ENCODE measurements at places on chromosomes 13 and 19.

GRCh38 chr19:45762870-45763631 lies 6.0 kb downstream of the SIX5 start:
- DNase-seq = no peak

DNA sequence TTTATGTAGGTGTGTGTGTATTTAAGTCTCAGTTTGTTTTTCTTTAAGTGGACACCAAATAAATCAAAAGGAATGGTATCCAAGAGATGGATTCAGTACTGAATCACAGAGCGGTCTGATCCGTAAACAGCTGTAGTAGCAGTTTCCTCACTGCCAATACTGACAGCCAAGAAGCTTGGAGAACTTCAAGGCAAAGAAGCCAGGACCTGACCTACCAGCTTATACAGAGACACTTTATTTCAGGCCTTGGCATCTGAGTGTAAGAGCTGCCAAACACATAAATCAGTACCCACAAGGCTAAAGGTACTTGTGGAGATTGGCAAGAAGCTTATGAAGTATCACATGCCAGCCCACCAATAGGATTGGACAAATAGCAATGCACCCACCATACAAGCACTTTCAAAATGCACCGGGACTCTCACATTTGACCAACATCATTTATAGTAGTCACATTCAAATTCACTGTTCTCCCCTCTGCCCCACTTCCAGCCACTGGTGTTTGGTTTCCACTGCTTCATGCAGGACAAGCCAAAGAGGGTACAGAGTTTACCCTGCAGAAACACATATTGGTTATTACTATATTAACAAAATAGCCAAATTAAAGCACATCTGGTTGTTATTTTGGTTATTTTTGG lies 357.9 kb downstream of the KLF12 start:
- DNase-seq = no peak

DNA sequence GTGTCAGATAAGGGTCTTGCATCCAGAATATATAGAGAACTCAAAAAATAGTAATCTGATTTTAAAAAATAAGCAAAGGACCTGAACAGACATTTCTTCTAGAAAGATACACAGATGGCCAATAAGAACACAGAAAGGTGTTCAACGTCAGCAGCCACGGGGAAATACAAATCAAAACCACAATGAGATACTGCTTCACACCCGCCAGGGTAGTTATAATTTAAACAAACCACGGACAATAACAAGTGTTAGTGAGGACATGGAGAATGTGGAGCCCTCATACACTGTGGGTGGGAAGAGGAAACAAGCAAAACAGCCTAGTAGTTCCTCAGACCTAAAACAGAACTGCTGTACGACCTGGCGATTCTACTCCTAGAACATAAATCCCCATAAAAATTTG lies 26.7 kb upstream of the NAPA start:
- no peak for DNase-seq

GRCh38 chr13:18948664-18949488 lies 232.7 kb downstream of the TUBA3C start:
- DNase-seq = no peak

DNA sequence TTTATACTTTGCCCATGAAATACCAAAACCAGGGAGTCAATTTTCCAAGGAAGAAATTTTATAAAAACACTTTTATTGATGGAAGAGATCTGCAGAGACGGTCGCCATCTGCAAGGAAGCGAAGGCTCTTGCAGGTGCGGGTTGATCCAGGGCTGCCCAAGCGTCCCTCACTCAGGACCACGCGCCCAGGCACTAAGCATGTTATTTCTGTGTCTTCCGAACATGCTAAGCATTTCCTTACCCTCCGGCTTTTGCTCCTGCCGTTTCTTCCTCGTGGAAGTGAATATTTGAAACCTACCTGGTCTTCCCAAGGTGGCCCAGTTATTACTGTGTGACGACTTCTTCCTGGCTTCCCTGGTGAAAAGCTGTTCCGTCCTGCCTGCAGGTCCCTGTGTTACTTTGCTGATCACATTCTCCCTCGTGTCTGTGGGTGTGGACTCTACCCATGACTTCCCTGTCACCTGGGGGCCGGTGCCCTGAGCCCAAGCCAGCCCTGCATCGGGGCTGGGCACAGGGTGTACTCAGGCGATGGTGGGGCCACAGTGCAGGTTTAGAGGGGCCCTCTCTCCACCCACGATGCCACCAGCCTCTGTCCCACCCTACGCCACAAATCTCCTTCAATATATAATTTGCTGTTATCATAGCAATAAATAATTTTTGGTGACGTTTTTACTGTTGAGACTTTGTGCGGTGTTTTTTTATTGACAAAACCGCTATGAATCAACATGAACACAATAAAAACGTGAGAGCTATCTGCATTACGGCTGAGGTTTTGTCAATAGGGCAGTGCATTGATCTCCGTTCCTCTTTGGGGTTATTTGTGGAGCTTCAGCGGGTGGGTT lies 119.4 kb downstream of the URI1 start:
- DNase-seq = peak; percentile 7
